ENCODE measurements at places on chromosomes 11 and 22.

DNA sequence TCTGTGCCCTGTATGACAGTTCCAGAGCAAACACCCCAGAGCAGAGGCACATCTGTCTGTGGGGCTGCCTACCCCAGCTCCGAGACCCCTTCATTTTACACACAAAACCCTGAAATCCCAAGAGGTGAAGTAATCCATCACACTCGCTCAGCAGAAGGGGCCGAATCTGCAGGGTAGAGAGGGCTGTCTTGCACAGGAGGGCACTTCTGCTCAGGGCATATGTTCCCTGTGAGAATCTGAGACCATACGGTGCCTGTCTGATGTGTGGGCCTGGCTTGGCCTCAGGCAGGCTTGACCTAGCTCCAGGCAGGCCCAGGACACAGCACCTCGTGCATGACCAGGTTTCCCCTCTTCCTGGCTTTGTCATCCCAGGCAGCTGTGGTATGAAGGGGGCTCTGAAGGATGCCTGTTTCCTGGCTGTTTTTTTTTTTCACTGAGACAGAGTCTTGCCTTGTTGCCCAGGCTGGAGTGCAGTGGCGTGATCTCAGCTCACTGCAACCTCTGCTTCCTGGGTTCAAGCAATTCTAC lies 37.2 kb downstream of the GRIK4 start:
- no peak for DNase-seq

DNA sequence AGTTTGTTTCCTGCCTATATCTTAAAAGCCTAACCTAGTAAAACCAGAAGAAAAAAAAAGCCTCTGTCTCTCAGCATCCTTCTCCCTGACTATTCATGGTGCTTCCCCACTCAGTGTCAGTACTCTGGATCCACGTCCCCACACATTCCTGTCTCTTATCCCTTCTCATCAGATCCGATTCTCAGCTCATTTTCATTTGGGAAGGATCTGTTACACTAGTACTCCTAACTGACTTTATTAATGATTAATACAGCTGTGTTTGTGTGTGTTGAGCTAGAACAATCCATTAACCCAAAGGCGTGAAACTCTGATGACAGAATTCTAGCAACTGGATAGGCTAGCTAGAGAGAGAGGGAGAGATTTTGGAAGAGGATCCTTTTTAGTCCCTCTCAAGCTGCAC lies 1.5 kb downstream of the PRRG4 start:
- no peak for DNase-seq

- DNase-seq: no peak
Observed at GRCh38 chr22:45518580-45518991, 15.9 kb downstream of the FBLN1 start.

DNA sequence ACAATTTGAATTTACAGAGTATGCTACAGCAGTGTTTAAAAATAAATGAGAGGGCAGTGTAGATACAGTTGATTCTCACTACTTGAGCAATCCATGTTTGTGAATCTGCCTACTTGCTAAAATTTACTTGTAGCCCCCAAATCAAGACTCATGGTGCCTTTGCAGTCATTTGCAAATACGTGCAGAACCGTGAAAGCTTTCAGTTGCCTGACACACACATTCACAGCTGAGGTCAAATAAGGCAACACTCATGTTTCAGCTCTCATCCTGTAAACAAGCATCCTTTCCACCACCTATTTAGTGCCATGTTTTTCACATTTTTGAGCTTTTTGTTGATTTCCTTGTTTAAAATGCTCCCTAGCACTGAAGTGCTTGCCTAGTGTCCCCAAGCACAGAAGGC lies 32.5 kb upstream of the RASL10A start:
- DNase-seq: no peak

All from stimulated activated CD4-positive, alpha-beta T cell treated with anti-CD3 and anti-CD28 coated beads, Interleukin-4, amount 100 ng/mL, for 4 hours (primary cell).